Right forelimb (tissue), 1 donor: ENCODE measurements at places on chromosomes 5 and 9.

- DNase-seq: no peak
Observed at GRCh38 chr5:56588131-56588487, 227.2 kb upstream of the MAP3K1 start.

DNA sequence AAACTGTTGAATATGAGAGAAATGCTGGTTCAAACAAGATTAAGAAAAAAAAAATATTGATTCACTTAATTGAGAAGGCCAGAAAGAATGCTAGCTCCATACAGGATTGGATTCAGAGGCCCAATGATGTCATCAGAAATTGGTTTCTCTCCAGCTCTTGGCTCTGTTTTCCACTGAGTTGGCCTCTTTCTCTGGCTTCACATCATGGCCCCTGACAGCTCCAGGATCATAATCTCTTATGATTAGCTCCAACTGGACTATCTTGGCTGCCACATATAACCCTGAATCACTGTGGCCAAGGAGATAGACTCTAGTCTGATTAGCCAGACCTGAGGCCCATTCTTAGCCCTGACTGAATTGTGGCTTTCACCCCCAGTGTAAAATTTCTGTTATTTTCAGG is 244.7 kb upstream of the GRAMD2B start:
- peak; percentile 63 for DNase-seq

GRCh38 chr5:42300496-42300895 is 122.7 kb upstream of the GHR start:
- DNase-seq: no peak

DNA sequence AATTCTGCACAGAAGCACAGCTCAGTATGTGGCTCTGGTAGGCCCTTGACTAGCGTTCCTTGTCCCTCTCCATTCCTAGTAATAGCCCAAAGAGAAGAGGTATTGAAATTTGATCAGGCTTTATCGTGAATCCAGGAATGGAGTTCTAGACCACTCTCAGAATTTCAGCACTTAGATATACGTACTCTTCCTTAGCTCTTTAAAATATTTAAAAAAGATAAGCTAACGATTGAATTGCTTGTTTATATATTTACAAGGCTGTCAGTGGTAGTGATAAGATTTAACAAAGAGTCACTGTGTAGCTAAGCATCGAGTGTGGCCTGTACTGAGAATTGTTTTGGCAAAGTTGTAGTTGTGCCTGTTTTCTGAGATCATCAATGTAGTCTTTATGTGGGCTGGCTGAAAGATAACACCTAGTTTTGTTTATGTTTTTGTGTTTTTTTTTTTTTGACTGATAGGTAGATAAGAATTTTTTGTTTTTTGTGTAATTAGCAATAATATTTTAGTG is 2.5 kb downstream of the KIAA1958 start:
- no peak for DNase-seq

DNA sequence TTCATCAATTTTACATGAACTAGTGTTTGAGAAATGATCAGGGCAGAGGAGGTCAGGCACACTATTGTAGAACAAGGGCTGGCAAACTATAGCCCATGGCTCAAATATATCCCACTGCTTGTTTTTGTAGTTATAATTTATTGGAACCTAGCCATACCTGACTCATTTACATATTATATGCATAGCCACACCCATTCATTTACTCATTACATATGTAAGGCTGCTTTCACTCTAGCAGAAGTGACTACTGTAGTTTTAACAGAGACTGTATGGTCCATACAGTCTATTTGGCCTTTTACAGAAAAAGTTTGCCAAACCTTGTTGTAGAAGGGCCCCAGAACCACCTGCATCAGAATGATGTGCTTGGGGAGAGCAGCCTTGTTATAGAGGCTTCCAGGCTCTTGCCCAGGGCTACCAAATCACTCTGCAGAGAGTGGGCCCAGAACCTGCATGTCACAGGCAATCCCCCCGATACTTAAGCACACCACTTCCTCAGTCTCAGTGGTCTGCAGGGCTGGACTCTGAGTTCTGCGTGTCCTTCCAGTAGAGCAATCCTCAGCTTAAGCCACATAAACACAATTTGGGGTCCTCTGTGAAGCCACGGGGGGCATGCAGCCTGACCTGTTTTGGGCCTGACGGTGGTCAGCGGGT is 6.7 kb downstream of the ANKS6 start:
- no peak for DNase-seq

DNA sequence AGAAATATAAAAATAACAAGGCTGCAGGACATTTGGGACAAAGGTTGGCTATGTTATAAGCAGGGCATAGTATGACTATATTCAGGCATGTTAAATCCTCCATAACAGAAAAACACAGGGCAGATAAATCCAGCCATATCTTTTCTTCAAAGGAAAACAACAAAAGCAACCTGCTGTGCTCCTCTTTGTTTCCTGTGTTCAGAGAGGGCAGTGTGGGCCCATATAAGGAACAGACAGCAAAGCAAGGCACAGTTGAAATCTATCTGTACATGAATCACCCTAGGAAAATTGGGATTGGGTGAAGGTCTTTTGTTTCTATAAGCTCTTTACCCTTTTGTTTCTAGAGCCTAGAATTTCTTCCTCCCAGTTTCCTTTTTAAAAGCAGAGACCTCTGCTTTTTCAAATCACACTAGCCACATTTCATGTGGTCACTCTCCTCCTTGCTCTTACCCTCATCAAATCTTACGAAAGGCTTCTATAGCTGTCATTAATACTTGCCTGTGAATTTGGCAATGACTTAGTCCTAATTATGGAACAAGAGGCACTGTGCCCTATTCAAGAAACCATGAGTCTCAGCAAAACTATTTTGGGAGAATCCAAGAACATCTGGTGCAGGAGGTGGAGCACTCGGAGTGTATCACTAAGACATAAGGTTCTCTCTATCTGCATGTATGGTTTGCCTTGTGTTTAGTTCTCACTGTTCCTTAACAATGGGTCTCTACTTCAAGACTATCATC is 1.8 kb downstream of the GZMA start:
- no peak for DNase-seq

- no peak for DNase-seq
Observed at GRCh38 chr5:144361406-144361805, 190.7 kb downstream of the KCTD16 start.

DNA sequence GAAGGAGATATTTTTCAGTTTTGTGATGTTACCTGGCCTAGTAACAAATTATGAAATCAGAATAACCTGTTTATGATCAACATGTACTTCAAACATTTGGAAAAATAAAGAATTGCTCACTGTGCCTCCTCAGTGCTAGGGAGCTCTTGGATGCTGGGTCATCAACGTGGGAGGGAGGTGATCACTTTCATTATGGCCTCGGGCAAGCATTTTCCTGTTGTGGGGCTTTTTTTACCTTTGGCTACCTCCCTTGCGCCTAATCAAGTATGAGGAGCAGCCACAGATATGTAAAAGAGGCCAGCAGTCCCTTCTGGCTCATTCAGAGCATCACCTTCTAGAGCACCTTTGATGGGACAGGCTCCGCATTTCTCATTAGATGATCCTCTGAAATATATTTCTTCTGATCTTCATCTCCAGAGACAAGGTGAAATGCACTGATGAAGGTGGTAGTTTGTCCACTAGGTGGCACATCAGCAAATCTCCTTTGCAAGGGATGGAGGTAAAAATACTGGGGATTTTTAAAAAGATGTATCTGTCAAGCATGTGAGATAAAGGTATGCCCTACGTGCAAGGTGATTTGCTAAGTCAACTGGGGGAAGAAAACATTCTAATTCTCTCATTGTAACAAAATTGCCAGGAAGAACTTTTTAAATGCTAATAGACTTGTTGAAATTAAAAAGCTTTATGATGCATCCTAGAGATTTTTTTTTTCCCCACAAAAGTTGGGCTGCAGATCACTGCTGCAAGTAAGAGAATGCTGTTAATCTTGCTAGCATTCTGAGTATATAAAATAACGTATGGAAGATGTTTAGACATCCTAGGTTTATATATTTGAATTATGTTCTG is 218.2 kb downstream of the MAST4 start:
- no peak for DNase-seq

DNA sequence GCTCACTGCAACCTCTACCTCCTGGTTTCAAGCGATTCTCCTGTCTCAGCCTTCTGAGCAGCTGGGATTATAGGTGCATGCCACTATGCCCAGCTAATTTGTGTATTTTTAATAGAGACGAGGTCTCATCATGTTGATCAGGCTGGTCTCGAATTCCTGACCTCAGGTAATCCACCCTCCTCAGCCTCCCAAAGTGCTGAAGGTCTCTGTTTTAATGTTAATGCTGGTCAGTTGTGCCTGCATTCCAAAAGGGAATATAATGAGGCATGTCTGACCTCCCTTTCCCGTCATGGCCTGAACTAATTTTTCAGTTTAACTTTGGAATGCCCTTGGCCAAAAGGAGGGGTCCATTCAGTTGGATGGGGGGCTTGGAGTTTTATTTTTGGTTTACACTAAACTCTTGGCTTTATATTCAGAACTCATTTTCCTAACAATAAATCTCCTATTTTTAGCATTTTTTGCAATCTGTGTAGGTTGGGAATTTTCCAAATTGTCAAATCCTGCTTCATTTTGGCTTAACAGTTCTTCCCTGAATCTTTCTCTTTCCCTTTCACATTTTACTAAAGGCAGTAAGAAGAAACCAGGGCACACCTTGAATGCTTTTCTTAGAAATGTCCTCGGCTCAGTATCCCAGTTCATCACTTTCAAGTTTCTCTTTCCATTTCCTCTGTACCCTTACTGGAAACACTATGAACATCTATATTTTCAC is 1175.5 kb downstream of the MAT2B start:
- no peak for DNase-seq

- DNase-seq: no peak
Observed at GRCh38 chr5:165321912-165322311, 1816.5 kb downstream of the MAT2B start.

GRCh38 chr5:147857302-147858129 is 21.0 kb upstream of the SCGB3A2 start:
- DNase-seq: peak; percentile 68

DNA sequence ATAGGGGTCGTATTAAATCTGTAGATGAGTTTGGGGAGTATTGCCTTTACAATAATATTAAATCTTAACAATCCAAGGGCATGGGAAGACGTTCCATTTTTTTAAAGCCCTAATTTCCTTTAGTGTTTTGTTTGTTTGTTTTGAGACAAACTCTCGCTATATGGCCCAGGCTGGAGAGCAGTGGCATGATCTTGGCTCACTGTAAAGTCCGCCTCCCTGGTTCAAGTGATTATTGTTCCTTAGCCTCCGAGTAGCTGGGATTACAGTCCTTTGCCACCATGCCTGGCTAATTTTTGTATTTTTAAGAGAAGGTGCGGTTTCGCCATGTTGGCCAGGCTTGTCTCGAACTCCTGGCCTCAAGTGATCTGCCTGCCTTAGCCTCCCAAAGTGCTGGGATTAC is 19.9 kb downstream of the NIPBL start:
- no peak for DNase-seq

DNA sequence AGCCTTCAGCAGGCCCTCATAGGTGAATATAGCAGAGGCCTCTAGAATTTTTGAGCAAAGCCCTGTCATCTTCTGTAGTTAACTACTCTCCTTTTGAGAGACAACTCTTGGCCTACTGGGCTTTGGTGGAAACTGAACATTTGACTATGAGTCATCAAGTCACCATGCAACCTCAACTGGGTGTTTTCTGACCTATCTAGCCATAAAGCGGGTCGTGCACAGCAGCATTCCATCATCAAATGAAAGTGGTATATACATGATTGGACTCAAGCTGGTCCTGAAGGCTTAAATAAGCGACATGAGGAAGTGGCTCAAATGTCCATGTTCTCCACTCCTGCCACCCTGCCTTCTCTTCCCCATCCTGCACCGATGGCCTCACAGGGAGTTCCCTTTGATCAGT is 1115.5 kb downstream of the TAF11L14 start:
- no peak for DNase-seq

DNA sequence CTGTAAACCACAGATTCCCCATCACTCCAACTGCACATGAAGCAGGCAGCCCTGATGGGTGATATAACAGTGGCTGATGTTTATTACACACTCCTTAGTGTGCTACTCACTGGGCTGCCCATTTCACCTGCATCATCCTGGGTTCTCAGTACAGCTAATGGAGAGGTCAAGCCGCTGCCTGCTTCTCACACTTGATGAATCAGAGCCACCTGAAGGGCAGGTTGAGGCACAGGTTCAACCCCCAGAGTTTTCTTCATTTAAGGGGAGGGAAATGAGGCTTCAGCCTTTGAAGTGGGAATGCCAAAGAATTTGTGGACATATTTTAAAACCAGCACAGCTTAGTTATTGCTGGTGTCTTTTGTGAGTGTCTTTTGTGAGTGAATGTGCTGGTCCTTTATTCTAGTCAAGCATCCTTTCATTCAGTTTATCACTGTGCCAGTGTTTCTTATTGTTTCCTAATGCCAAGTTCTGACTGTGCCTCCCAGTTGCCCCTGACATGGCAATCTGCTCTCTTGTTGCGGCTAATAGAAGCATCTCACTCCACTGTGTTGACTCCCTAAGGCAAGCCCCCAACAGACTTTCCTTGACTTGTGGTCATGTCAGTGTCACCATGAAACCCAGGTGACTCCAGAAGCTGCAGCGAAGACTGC is 109.2 kb downstream of the FBXL7 start:
- no peak for DNase-seq

- no peak for DNase-seq
Observed at GRCh38 chr9:37486256-37486615, 488 bp downstream of the POLR1E start.

- DNase-seq: no peak
Observed at GRCh38 chr5:78979909-78980308, 5.2 kb downstream of the ARSB start.

DNA sequence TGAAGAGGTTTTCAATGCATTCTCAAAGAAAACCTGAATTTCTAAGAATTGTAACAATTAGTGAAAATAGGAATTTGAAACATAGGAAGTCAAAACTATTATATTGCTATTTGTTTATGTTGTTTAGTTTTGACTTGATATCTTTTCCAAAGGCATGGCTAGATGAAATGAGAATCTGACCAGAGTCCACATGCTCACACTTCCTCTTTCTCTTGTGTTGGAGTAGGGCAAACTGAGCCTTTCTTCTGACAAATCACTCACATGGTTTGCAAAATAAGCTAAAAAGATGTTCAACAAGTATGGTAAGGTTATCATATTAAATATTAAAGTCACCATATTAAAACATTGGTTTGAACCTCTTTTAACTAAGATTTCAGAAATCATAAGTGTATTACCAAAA is 512.6 kb downstream of the ISL1 start:
- no peak for DNase-seq

GRCh38 chr9:130058154-130058553 is 4.4 kb downstream of the GPR107 start:
- DNase-seq: no peak

DNA sequence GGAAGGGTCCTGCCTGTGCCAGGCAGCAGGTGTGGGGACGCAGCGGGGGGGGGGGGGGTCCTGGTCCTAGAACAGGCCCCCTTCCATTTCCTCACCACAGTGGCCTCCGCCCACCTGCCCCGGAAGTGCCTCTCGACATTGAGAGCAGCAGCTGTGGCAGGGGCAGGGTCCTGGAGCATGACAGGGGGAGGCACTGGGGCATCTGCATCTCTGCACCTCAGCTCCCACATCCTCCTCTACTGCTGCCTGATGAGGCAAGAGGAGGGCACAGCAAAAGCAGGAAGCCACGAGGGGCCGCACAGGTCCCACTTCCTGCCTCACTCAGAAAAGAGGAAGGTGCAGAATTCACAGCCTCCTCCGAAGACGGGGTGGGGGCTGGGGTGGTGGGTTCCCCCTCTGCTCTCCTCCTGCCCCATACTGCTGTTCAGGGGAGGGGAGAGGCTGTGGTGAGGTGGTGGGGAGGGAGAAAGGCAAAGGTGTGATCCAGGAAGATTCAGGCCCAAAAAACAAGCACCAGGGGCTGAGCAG is 14.8 kb downstream of the AKNA start:
- no peak for DNase-seq

- no peak for DNase-seq
Observed at GRCh38 chr9:34143116-34143515, 16.6 kb upstream of the DCAF12 start.
